Peyer's patch (tissue), 4 donors: ENCODE measurements at places on chromosomes 4 and X. TPM values are rescaled to one million over a fixed set of nuclear protein-coding genes. Genes with fewer than 3 reads are reported as not detected.

BANK1 gene
- 14.2 TPM for total RNA-seq

CTAG2 gene
- not detected for total RNA-seq

HPGDS gene
- 4.2 TPM for total RNA-seq

SNX25 gene
- 21.6 TPM for total RNA-seq

CT45A10 gene
- total RNA-seq, result not detected

USP17L11 gene
- total RNA-seq, result not detected

ADAM29 gene
- not detected for total RNA-seq

LIN54 gene
- 13.0 TPM for total RNA-seq

APLN gene
- total RNA-seq, result not detected

C4orf36 gene
- 1.7 TPM for total RNA-seq

DNA sequence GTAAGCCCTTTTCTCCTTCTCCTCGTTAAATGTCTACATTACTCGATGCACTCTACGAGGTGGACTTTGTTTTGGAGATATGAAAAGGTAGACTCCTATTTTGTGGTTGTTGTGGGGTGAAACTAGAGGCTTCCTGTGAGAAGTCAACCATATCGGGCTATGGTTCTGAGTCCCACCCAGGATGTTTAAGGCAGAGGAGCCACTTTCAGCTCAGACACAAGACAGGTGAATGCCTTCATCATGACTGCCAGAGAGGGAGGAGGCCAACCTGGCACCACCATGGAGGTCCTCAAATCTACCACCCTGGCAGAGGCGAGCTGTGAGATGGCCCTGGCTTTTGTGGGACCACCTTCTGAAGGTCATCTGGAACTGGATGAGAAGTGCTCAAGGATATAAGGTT, 154.4 kb upstream of the KLF3 start:
- no peak for DNase-seq
- H3K4me3 ChIP-seq, result no peak overlapping the region
- no peaks in the 10 kb centered on the region for H3K36me3 ChIP-seq
- H3K27me3 ChIP-seq, result no peaks in the 10 kb centered on the region
- H3K4me1 ChIP-seq, result no peaks in the 10 kb centered on the region

DNA sequence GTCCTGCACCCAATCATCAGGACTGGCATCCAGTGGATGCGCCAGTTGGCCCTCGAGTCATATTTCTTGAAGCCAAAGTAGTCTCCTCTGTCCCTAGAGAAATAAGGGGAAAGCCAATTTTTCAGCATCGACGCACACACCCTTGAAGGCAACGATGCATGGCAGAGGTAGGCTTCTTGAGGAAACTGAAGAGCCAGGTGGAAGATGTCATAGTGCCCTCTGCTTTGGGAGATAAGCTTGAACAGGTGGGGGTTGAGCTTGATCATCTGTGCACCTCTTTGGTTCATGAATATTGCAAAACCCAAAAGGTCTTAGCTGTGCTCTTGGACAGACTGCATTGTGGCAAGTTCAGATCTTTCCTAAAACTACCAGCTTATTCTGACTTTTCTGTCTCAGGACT, 34.6 kb upstream of the WDR1 start:
- no peaks in the 10 kb centered on the region for H3K36me3 ChIP-seq
- no peak overlapping the region for H3K4me3 ChIP-seq
- H3K27me3 ChIP-seq, result no peaks in the 10 kb centered on the region
- no peak for DNase-seq

DNA sequence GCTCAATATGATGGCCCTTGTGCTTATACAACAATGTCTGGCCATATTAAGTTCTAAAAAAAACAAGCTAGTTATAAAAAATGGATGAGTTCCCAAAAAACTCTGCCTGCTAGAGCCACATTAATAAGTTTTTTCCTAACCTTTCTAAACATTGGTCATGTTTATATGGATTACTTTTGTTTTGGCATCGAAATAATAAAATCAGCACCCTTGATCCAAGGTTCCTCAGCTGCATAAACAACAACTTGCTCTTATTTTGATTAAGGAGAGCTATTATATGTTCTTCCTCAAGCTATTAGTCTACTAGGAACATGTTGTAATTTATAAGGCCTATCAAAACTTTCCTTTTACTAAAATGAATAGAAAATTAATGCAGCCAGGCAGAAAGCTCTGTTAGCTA, 48.4 kb downstream of the UNC5C start:
- no peak overlapping the region for H3K4me3 ChIP-seq
- no peaks in the 10 kb centered on the region for H3K36me3 ChIP-seq
- no peaks in the 10 kb centered on the region for H3K4me1 ChIP-seq
- DNase-seq, result no peak

- no peaks in the 10 kb centered on the region for H3K36me3 ChIP-seq
- H3K4me1 ChIP-seq, result peaks cover 9% of the 10 kb centered on the region
- H3K27me3 ChIP-seq, result no peaks in the 10 kb centered on the region
- no peak overlapping the region for H3K27ac ChIP-seq
- DNase-seq, result no peak
- H3K4me3 ChIP-seq, result no peak overlapping the region
Measured at GRCh38 chr4:183344523-183345255, 22.5 kb upstream of the CLDN24 start.

DNA sequence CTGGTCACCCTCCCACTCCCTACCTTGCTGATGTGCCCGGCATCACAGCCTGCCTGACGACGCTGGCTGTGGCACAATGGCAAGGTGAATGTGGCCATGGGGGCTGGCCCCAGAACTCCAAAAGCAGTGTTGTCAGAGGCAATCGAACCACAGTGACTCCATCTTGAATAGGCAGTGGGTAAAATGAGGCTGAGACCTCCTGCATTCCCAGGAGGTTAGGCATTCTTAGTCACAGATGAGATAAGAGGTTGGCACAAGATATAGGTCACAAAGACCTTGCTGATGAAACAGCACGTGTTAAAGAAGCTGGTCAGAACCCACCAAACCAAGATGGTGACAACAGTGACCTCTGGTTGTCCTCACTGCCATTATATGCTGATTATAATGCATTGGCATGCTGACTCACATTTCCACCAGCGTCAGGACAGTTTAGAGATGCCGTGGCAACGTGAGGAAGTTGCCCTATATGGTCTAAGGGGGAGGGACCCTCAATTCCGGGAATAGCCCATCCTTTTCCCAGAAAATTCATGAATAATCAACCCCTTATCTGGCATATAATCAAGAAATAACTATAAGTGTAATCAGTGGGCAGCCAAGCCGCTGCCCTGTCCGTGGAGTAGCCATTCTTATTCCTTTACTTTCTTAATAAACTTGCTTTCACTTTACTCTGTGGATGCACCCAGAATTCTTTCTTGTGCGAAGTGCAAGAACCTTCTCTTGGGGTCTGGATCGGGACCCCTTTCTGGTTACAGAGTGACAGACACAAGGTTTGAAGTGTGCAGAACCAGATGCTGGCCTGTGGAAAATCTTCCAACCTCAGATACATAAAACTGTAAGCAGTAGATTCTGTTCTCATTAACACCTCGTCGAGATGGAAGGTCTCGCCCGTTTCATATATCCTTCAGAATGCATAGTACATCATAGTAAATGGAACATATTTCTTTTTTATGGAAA, 26.8 kb upstream of the CLDN24 start:
- DNase-seq, result no peak
- H3K36me3 ChIP-seq, result no peaks in the 10 kb centered on the region
- no peaks in the 10 kb centered on the region for H3K27me3 ChIP-seq
- no peaks in the 10 kb centered on the region for H3K4me1 ChIP-seq

DNA sequence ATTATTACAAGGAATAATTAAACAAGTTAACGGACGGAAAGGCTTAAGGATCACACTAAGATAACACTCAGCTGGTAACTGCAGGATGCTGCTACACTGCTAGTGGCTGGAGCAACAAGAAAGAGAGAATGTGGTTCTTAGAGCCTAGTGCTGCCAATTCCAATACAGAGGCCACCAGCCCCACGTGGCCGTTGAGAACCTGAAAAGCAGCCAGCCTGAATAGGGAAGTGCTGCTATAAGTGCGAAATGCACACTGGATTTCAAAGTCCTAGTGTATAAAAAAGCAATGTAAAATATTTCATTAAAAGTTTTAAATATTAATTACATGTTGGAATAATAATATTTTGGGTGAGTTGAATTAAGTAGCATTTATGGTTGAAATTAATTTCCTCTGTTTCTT, 257.3 kb upstream of the TAPT1 start:
- H3K27ac ChIP-seq, result no peak overlapping the region
- DNase-seq, result no peak

- H3K27ac ChIP-seq, result no peak overlapping the region
- no peaks in the 10 kb centered on the region for H3K36me3 ChIP-seq
- no peaks in the 10 kb centered on the region for H3K4me1 ChIP-seq
- H3K4me3 ChIP-seq, result no peak overlapping the region
- no peaks in the 10 kb centered on the region for H3K27me3 ChIP-seq
- no peak for DNase-seq
Measured at GRCh38 chrX:123665197-123665596, 67.7 kb downstream of the THOC2 start.

DNA sequence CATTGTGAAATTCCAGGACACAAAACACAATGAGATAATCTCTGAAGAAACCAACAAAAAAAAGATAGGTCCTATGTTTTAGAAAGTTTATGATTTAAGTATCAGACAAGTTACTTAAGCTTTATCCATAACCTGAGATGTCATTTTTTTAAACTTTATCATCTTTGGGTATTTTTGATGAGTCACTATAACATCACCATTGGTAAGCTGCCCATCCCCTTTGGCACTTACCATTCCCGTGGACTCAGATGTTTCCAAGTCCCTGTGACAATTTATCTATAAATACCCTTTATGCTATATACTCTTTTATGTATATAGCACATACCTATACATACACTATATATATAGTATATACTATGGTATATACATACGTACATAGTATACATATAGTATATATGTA, 198.9 kb upstream of the GEMIN8 start:
- H3K27me3 ChIP-seq, result no peaks in the 10 kb centered on the region
- H3K36me3 ChIP-seq, result no peaks in the 10 kb centered on the region
- no peaks in the 10 kb centered on the region for H3K4me1 ChIP-seq
- no peak overlapping the region for H3K4me3 ChIP-seq
- DNase-seq, result no peak

DNA sequence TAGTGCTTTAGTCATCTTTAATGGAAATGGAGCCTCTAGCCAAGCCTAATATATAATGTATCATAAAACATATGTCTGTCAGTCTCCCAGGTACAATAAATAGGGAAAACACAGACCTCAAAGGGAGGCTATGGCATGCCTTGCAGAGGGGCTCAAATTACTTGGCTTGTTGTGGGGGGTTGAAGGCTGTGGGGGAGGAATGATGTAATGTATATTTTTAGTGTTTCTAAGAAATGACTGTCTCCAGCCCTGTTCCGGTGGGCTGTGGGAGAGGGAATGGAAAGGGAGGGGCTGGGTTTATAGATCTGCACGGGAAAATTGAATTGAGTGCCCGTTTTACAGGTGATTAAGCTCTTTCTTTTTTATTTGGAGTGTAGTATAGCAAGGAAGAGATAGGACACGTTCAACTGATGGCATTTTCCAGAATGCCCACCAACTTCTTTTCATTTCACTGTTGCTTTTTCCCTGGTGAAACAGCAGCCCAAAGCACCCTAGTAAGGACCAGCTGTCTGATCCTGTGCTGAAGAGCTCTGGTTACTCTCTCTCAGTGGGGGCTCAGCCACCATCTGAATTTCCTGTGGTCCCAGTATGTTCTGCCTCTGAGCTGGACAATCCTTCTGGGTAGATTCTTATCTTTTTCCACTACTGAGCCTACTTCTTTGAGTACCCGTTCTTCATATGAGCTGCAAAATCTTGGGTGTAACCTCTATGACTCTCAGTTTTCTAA, 220.7 kb upstream of the CASK start:
- H3K4me1 ChIP-seq, result no peaks in the 10 kb centered on the region
- H3K36me3 ChIP-seq, result no peaks in the 10 kb centered on the region
- H3K4me3 ChIP-seq, result no peak overlapping the region
- no peak for DNase-seq
- no peaks in the 10 kb centered on the region for H3K27me3 ChIP-seq

DNA sequence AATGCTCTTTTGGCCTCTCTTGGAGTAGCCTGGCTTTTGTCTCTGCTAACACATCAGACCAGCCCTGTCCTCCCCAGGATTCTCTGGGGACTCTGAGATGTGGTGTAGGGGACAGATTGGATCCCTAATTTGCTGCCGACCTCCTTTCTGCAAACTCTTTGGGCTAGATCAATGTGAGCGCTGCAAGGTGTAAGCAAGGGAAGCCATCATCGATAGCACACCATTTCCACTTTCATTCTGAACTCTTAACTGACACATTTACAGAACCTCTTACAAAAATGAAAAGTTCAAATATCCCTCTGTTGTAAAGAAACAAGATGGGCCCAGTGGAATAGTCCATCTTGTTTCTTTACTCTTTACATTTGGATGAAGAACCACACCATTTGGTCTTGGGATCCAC, 46.6 kb downstream of the PGRMC2 start:
- H3K36me3 ChIP-seq, result no peaks in the 10 kb centered on the region
- no peak overlapping the region for H3K4me3 ChIP-seq
- H3K27ac ChIP-seq, result no peak overlapping the region
- H3K27me3 ChIP-seq, result no peaks in the 10 kb centered on the region
- H3K4me1 ChIP-seq, result no peaks in the 10 kb centered on the region

- no peak for DNase-seq
- peaks cover 7% of the 10 kb centered on the region for H3K36me3 ChIP-seq
- no peaks in the 10 kb centered on the region for H3K4me1 ChIP-seq
- no peak overlapping the region for H3K27ac ChIP-seq
- H3K27me3 ChIP-seq, result no peaks in the 10 kb centered on the region
- no peak overlapping the region for H3K4me3 ChIP-seq
Measured at GRCh38 chr4:94570558-94570957, 118.8 kb downstream of the PDLIM5 start.

- no peak overlapping the region for H3K27ac ChIP-seq
- H3K27me3 ChIP-seq, result no peaks in the 10 kb centered on the region
- H3K4me1 ChIP-seq, result no peaks in the 10 kb centered on the region
- no peaks in the 10 kb centered on the region for H3K36me3 ChIP-seq
- DNase-seq, result no peak
Measured at GRCh38 chr4:98728871-98729270, 70.5 kb upstream of the TSPAN5 start.

DNA sequence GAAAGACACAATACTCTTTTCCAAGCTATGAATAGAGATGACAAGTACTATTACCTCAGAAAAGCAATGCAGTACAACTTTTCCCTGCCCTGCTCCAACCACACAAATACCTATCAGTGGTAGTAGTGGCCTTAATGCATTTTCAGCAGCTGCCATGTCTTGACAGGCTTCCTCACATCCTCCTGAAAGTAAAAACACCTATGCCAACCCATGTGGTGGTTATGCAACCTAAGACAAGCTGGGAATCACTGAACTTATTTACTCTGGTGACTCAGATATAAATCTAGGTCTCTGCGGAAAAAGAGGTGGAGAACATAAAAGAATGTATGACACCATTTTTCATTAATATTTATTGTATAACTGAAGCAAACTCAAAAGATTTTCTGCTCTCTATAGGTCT, 14.5 kb downstream of the WDFY3 start:
- no peaks in the 10 kb centered on the region for H3K4me1 ChIP-seq
- no peak overlapping the region for H3K4me3 ChIP-seq
- DNase-seq, result no peak
- H3K36me3 ChIP-seq, result no peaks in the 10 kb centered on the region
- H3K27ac ChIP-seq, result no peak overlapping the region

- no peaks in the 10 kb centered on the region for H3K36me3 ChIP-seq
- no peak for DNase-seq
- no peaks in the 10 kb centered on the region for H3K27me3 ChIP-seq
- no peaks in the 10 kb centered on the region for H3K4me1 ChIP-seq
Measured at GRCh38 chrX:118779581-118779980, 44.0 kb upstream of the ZCCHC12 start.
